ENCODE measurements at places on chromosomes 1 and 21. TPM values are rescaled to one million over a fixed set of nuclear protein-coding genes. Genes with fewer than 3 reads are reported as not detected.

- no peak for DNase-seq
Measured at GRCh38 chr1:243269461-243269801, 13.6 kb downstream of the SDCCAG8 start.

DNA sequence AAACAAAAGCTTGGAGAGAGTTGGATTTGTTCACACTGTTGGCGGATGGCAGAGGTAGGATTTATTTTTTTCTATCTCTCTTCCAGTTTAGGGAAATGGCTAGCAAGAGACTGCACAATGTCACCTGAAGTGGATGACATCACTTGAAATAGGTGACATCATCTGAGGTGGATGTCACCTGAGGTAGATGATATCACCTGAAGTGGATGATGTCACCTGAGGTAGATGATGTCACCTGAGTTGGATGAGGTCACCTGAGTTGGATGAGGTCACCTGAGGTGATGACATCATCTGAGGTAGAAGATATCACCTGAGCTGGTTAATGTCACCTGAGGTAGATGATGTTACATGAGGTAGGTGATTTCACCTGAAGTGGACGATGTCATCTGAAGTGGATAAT, 413.4 kb downstream of the DSCAM start:
- no peak for DNase-seq

The MLLT11 gene
- total RNA-seq, result 8.8 TPM

DNA sequence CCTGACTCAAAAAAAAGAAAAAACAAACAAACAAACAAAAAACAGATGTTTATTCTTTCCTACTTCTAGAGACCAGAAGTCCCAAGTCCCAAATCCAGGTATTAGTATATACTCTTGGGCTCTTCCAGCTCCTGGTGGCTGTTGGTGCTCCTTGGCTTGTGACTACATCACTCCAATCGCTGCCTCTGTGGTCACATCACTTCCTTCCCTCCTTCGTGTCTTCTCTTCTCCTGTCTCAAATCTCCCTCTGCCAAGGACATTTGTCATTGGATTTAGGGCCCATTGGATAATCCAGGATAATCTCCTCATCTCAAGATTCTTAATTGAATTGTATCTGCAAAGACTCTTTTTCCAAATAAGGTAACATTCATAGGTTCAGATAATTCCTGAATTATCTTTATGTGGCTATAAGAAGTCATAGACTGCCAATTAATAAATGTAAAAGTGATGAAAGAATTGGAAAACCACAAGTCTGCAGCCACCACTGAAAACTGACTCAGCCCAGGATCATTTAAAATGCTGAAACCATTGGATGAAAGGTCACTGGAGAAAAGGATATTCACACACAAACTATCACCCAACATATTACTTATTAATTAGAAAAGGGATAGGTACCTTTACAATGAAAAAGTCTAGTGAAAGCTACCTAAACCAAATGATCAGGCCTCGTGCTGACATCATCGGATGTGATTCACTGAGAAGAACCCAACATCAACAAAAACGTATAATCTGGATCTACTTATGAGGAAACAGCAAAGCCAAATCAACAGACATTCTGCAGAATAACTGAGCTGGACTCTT, 67.1 kb downstream of the ZNF281 start:
- peak; percentile 68 for DNase-seq

DNA sequence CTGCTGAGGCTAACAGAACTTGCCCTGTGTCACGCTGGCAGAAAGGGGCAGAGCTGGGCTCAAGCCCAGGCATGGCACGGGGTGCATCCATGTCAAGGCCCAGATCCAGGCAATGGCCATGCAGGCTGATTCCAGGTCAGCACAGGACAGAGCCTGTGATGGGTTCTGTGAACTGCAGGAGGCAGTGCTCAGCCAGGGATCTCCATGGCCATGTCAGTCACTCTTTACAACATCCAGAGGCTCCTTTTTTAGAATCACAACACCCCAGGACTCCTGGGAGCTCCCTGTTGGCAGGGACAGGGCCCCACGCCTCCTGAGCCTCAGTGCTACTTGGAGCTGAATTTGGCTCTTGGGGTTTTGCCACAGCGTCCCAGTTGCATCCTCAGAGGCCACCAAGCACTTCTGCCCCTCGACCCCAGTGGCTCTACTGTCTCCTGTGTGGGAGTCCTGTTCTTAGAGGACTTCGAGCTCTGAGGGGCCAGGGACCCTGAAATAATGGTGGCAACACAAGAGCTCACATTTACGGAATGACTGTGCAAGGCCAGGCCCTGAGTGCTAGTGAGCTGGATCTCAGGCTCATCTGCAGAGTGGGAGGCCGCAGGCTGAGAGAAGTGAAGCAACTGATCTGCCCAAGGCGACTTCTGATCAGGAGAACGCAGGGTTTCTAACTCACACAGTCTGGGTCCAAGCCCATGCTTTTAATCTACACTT, 211.5 kb downstream of the TRABD2B start:
- peak; percentile 12 for DNase-seq

GRCh38 chr1:110308247-110308646, 30.9 kb upstream of the RBM15 start:
- DNase-seq, result no peak

The TGFB2 gene
- 2.4 TPM for total RNA-seq

The DCST2 gene
- total RNA-seq, result not detected

DNA sequence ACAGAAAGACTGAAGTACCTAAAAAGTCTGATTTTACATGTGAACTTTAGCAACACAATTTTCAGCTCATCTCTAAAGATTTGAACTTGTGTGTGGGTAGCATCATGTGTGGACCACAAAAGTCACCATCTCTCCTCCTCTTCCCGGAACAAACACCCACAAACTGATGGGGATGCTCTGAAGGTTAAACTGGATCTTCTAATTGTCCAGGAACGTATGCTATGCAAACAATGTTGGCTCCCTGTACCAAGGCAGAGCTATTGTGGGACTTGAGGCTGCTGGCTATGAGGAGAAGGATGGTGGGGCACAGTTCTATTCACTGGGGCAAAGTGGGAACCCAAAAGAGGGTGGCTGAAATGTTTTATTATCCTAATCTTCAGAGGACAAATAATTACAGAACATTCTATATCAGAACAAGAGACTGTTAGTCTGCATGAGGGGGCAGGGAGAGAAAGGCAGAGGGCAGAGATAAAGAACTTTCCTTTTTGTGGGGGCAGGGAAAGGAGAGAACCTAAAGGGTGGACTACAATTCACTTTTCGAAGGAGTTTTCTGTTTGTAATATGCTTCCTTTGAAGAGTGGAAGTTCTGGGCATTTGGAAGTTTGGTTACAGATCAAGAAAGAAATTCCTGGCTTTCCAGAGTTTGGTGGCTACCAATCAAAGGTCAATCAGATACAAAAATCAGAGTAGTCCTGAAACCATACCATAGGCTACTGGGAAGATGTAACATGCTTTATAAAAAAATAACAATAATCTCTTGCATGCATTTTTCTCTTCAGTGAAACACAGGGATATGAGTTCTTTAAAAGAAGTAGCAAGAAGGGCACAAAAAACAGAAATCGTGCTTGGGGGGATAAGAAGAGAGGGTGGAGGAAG, 62.9 kb downstream of the GADD45A start:
- no peak for DNase-seq

- DNase-seq, result peak; percentile 9
Measured at GRCh38 chr21:21057349-21058062, 59.3 kb downstream of the NCAM2 start.

The PCNX2 gene
- total RNA-seq, result 15.3 TPM

The SPATA45 gene
- not detected for total RNA-seq

The MTF2 gene
- 16.1 TPM for total RNA-seq

DNA sequence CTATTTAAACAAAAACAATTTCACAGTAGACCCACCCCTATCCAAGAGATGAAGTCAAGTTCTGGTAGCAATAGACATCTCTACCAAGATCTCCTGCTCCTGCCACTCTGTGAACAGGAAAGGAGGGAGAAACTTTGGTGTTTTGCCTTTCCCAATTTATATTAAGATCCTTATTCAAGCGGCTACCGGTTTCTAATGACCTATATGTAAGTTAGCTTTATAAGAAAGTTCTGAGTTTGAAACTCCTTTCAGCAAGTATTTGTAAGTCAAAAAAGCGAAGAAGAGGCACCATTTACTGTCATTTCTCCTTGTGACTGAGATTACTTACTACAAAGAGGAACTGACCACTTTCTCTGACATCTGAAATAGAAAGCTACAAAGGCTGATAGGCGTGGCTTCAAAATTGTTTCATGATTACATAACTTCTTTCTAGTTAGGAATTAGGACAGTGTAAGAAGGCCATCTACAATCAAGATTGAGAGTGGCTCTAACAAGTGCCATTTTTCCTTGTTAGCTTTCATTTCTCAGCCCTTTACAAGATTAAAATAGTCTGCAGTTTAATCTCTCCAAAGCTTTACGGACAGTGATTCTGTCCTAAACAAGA, at the start of gene MNDA:
Gene MNDA, plus strand, starts transcription at position 448 of the 604 bp plus-strand sequence. CDS start 10,803 bp downstream, outside the sequence.
- DNase-seq, result no peak

The KANK4 gene
- not detected for total RNA-seq

GRCh38 chr1:4022715-4023114, 122.6 kb upstream of the C1orf174 start:
- DNase-seq, result no peak

GRCh38 chr1:243848165-243848857, 1.7 kb downstream of the AKT3 start:
- DNase-seq, result no peak

The KCNAB2 gene
- 31.6 TPM for total RNA-seq

The FCRL5 gene
- not detected for total RNA-seq

The ORC1 gene
- 34.4 TPM for total RNA-seq

DNA sequence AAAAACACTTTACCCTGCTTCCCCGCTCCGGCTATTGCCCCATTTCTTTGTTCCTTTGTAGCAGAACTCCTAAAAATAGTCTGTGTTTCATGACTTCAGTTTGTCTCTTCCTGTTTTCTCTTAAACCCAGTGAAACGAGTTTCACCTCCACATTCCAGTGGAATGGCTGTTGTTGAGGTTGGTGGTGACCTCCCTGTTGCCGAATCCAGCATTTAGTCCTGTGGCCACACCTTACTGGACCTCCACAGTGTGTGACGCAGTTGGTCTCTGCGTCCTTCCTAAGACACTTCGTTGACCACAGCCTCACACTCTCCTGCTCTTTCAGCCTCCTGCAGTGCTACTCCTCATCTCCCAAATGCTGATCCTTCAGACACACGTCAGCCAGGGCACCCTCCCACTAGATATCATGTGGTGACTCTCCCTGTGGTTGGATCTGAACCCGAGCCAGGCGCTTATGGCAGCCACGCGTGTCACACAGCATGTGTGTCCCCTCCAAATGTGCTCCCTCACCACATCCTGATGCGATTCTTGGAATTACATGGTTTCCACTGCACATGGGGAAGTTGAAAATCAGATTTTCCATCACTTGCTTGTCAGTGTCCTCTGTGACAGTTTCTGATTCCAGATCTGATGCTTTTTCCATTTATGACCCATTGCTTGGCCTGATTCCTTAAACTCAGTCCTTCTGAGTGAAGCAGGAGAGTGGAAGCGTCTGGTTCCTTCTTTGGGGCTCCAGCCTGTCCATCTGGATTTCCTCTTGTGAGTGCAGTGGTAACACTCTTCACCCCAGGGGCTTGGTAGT, 99.1 kb upstream of the ARTN start:
- DNase-seq, result peak; percentile 99

DNA sequence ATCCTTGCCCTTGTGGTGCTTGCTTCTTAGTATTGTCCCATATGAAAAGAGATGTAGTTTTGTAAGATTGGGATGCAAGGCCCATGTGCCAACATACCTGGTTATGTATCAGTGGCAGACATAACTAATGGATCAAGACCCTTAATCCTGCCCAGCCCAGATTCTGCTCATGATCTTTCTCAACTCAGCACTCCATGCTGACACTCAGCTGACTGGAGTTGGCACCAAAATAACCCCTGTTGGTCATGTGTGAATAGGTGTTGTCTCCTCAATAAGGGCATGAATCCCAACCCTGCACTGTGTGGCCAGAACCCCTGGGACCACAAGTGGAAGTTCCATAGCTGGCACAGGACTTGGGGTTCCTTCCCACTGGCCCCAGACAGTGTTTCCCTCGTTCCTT, 13.9 kb upstream of the CNR2 start:
- no peak for DNase-seq

DNA sequence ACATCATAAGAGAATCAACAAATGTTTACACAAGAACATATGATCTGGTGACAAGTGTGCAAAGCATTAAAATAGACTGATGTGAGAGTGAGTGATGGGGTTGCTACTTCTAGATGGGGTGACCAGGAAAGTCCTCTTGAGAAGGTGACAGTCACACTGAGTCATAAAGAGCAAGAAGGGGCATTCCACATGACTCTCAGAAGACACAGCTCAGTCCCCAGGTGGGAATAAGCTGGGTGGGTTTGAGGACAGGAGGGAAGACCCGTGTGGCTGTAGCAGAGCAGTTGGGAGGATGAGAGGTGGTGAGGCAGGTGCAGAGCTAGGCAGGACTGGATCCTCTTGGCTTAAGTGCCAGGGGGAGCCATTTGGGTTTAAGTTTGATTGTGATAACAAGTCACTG, 53.1 kb downstream of the TNR start:
- no peak for DNase-seq

The MEX3A gene
- 3.4 TPM for total RNA-seq

DNA sequence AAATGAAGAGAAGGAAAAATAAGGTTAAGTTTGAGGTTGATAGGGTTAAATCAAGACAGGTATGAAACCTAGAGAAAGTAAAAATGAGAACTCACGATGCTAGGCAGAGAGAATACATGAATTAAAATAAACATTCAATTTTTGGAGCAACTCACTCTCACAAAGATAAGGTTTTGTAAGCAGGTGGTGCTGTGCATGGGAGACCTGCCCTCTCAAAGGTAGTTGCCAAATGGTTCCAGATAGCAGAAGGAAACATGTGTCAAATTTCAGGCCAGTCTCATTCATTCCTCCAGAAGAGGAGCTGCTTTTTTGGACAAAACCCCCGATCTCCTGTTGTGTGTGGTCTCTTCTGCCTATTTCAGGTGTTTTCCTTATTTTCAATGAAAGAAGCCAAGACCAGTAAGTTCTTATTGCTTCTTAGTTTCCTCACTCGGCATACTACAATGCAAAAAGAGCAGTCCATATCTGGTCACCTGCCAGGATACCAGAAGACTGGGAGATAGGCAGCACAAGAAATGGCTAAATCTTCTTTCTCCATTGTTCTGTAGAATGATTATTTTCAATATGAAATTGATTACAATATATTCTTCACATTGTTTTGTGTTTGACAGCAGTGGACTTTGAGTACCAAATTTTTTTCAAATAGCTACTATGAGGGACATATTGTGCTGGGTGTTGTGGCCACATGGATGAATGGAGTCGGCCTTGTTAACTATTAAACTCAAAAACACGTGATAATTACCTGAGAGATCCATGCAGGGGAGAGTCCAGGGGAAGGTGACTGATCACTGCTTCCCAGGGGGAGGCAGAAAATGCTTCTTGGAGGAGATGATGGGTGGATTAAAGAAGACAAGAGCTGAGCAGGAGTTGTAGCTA, 3.6 kb downstream of the CR1L start:
- DNase-seq, result no peak

The C4BPA gene
- not detected for total RNA-seq

Measured in HT1080 (cell line).